ENCODE measurements at places on chromosomes 7 and 10.

GRCh38 chr7:151060416-151061212 is 1.2 kb downstream of the SLC4A2 start:
- DNase-seq: no peak

GRCh38 chr10:87931836-87932230 is 68.4 kb downstream of the PTEN start:
- no peak for DNase-seq

GRCh38 chr10:36578306-36578705 is 547.1 kb upstream of the ANKRD30A start:
- peak; percentile 27 for DNase-seq

GRCh38 chr7:116731023-116731395 is 59.0 kb downstream of the MET start:
- DNase-seq: no peak

DNA sequence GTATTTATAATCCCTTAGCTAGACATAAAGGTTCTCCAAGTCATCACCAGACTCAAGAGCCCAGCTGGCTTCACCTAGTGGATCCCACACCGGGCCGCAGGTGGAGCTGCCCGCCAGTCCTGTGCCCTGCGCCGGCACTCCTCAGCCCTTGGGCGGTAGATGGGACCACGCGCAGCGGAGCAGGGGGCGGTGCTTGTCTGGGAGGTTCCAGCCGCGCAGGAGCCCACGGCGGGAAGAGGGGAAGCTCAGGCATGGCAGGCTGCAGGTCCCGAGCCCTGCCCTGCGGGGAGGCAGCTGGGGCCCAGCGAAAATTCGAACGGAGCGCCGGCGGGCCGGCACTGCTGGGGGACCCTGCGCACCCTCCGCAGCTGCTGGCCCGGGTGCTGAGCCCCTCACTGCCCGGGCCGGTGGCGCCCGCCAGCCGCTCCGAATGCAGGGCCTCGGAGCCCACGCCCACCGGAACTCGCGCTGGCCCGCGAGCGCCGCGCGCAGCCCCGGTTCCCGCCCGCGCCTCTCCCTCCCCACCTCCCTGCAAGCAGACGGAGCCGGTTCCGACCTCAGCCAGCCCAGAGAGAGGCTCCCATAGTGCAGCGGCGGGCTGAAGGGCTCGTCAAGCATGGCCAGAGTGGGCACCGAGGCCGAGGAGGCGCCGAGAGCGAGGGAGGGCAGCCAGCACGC is 675.6 kb downstream of the REEP3 start:
- DNase-seq: no peak

DNA sequence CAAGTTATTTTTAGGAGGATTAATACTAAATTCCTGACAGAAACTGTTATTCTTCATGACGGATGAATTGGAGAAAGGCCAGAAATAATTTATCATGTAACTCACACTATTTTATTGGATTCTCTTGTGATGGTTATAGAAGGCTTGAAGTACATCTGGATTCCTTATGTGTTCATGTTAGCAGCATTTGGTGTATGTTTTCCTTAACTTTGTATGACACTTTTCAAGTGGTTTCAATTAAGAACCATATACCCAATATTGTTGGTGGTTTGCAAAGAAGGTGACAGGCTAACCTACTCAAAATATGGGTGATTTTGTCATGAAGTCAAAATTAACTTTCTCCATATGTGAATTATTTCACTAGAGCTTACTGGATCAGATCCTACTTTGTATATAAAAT is 532.2 kb upstream of the CNTNAP2 start:
- DNase-seq: peak; percentile 31

DNA sequence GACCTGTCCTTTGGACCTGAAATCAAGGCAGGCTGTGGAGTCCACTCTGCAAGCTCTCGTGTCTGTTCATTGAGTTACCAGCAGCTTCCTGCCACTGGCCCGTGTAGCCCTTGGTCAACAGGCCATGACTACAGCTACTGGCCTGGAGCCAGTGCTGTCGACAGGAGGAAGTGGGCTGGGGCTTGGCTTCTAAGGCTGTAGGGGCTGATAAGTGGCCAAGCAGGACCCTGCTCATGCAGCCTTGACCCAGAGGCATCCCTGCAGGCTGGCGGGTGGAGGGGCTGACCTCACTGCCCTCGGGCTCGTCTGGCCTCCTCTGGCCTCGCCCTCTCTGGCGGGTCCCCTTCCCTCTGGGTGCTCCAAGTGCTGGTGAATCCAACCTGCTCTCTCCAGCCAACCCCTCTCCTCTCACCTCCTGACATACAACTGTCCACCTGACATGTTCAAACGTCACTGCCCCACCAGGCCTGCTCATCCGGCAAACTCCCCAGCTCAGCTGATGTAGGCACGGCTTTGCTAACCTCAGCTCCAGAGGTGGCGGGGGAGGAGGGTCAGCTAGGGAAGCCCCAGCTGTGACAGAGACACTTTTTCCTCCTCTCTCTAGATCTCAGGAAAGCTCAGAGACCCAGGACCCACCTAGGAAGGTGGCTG is 188.6 kb upstream of the LYZL2 start:
- no peak for DNase-seq

- DNase-seq: no peak
Measured at GRCh38 chr10:11301571-11302111, 284.0 kb downstream of the CELF2 start.

DNA sequence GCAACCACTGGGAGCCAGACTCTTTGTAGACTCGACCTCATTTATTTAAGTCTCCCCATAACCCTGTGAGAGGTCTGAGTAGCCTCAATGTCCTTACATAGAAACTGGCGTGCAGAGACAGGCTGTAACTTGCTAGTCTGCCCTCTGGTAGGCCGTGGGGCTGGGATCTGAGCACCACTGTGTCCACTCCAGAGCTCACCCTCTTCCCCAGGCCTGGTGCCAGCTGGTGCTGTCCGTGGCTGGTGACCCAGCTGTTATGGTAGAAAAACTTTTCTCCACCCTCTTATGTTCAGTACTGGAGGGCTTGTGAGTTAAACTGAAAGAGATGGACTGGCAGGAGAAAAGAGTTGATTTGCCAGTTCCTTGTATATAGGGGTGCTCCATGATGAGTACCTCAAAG is 41.9 kb downstream of the ADAMTS14 start:
- no peak for DNase-seq

GRCh38 chr10:86786368-86786767 is 29.9 kb downstream of the BMPR1A start:
- DNase-seq: no peak

- DNase-seq: no peak
Measured at GRCh38 chr7:98470485-98471240, 69.8 kb upstream of the BAIAP2L1 start.

DNA sequence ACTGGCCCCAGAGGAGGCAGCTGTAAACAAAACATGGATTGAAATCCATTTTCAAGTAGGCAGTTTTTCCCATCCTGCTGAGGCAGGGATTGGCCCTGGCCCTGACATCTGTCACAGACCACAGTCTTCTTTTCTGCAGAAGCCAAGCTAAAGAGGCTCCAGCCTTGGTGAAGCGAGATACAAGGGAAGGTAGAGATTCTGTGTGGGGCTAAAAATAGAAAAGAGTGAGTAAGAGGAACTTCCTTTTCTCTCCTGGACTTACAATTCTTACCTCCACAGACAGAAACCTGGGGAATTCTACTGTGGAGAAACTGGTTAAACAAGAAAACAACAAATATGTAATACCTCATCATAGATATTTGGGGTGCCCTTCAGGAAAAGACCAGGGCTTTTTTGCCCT is 624.8 kb upstream of the FZD8 start:
- no peak for DNase-seq

- DNase-seq: no peak
Measured at GRCh38 chr7:128104108-128104742, 73.0 kb upstream of the LRRC4 start.

GRCh38 chr7:50824882-50825281 is 42.2 kb upstream of the GRB10 start:
- no peak for DNase-seq

DNA sequence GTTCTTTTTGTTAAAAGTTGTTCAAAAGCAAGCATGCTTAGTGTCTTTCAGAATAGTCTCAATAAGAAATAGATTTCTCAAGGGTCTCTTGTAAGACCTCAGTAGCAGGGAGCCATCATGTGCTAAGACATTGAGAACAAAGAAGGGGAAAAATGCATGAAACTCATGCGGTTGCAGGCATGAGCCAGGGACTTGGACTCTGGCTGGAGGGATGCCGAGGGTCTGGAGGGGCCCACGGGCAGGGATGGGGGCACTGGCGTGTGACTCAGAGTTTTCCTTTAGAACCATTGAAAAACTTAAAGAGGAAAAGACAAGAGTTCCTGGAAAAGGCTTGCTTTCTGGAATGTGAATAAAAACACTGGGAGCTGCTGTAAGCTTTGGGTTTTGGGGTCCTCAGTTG is 253.3 kb downstream of the CCDC3 start:
- DNase-seq: no peak

DNA sequence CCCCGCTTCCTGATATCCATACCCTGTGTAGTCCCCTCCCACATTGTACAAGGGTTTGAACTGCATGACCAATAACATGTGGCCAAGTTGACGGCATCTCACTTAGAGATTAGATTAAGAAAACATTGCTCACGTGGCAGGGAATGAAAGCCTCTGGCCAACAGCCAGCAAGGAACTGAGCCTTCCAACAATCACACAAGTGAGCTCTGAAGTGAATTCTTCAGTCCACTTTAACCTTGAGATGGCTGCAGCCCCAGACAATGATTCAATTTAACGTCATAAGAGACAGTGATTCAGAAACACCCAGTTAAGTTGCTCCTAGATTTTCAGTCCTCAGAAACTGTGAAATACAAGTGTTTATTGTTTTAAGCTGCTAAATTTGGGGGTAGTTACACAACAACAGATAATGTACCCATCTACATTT is 165.9 kb upstream of the PLXNA4 start:
- peak; percentile 76 for DNase-seq

GRCh38 chr7:26681819-26682418 is 182.5 kb downstream of the SKAP2 start:
- no peak for DNase-seq

GRCh38 chr10:126924915-126925300 is 19.7 kb downstream of the DOCK1 start:
- DNase-seq: no peak

GRCh38 chr7:83599131-83599530 is 49.8 kb downstream of the SEMA3E start:
- no peak for DNase-seq

DNA sequence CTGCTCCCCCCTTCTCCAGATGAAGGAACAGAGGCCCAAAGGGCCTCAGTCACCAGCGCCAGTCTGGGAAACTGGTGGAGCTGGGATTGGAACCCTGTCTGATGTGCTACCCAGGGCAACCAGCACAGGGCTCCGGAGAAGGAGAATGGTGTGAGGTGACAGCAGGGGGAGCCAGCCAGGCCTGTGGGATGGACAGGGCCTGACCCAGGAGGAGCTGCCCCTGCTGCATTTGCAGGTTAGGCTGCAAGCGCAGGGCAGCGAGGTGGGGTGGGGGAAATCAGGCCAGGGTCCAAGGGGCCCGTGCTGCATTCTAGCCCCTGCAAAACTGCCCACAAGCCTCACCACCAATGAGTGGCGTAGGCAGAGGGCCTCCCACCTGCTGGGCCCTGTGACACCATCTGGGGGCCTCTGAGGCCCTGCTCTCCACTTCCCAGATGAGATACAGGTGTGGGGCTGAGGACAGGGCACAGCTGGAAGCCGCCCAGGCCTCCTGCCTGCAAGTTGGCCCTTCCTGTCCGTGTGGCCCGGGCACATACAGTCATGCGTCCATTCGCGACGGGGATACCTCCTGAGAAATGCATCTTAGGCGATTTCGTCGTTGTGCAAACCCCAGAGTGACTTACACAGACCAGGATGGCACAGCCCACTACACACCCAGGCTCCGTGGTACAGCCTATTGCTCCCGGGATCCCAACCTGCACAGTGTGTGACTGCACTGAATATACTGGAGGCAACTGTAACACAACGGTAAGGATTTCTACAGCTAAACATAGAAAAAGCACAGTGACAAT is 45.3 kb downstream of the RASGEF1A start:
- no peak for DNase-seq

- peak; percentile 76 for DNase-seq
Measured at GRCh38 chr10:1109795-1110673, 53.8 kb downstream of the WDR37 start.

- DNase-seq: no peak
Measured at GRCh38 chr10:6065835-6066234, 3.7 kb upstream of the IL2RA start.

DNA sequence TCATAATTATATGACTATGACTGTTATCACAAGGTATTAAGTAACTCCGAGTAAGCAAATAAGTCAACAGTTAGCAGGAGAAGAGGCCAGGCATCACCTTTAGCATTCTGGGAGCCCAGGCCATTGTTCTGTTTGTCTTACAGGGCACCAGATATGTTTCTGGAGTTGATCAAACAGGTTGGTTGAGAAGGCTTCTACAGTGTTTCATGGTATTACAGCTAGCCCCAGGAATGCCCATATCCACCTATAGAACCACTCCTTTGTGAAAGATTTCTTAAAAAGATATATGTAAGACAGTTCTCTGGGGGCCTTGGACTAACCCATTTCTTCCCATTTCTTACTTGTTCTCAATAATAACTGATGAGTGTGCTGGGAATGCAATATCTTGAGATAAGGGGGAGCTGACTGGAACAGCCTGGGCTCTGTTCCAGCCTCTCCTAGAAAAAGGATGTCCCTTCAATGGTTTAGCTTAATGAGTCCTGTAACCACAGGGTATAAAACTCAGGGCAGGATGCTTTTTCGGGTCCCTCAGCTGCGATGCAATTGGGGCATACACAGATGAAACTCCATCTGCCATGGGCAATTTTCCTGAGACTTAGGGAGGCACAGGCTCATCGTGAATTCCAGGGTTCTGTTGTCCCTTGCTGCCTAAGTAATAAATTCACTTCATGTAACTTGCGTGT is 286.4 kb downstream of the BAMBI start:
- no peak for DNase-seq

All from fibroblast of skin of left biceps (primary cell).